Astrocyte (in vitro differentiated cells and primary cell): ENCODE measurements at places on chromosomes 6 and 20.
A peak's percentile ranks its signal among the peaks of the same experiment; 100 is the strongest.

- H3K4me3 ChIP-seq: no peak overlapping the region
- no peaks in the 10 kb centered on the region for H3K27me3 ChIP-seq
- H3K36me3 ChIP-seq: no peaks in the 10 kb centered on the region
- no peak overlapping the region for H3K27ac ChIP-seq
These were observed 322.6 kb upstream of the MOCS1 start for GRCh38 chr6:40256831-40257230.

- no peaks in the 10 kb centered on the region for H3K36me3 ChIP-seq
- H3K4me1 ChIP-seq: peaks cover 19% of the 10 kb centered on the region
- H3K27ac ChIP-seq: peak overlapping the region; percentile 13
- DNase-seq: peak; percentile 87
- no peaks in the 10 kb centered on the region for H3K27me3 ChIP-seq
- no peak overlapping the region for H3K4me3 ChIP-seq
These were observed 138.5 kb downstream of the UST start for GRCh38 chr6:148885136-148885865.

GRCh38 chr20:38108438-38108985, 56.6 kb downstream of the TGM2 start:
- no peaks in the 10 kb centered on the region for H3K36me3 ChIP-seq
- no peaks in the 10 kb centered on the region for H3K27me3 ChIP-seq
- peak; percentile 67 for DNase-seq
- H3K27ac ChIP-seq: no peak overlapping the region
- H3K4me3 ChIP-seq: no peak overlapping the region
- H3K4me1 ChIP-seq: peaks cover 23% of the 10 kb centered on the region

DNA sequence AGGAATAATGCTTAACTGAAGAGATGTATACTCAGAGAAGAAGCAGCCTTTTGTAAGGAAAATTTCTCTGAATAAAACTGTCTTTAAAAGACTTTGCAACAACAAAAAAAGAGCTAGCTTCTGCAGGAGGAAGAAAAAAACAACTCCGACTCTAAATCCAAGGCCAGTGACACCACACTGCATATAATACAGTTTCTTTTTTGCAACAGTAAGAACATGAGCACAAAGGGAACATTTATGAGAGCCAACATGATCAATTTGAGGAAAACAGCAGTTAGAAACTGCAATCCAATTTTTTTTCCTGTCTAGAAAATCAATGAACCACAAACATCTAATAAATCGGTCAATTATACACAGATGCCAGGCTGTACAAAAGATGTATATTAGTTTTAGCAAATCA, 42.9 kb upstream of the UST start:
- peaks cover 12% of the 10 kb centered on the region for H3K4me1 ChIP-seq
- no peaks in the 10 kb centered on the region for H3K27me3 ChIP-seq
- H3K27ac ChIP-seq: no peak overlapping the region
- no peaks in the 10 kb centered on the region for H3K36me3 ChIP-seq
- no peak for DNase-seq
